KG1 (cell line): ENCODE measurements at places on chromosomes 1 and 21.

DNA sequence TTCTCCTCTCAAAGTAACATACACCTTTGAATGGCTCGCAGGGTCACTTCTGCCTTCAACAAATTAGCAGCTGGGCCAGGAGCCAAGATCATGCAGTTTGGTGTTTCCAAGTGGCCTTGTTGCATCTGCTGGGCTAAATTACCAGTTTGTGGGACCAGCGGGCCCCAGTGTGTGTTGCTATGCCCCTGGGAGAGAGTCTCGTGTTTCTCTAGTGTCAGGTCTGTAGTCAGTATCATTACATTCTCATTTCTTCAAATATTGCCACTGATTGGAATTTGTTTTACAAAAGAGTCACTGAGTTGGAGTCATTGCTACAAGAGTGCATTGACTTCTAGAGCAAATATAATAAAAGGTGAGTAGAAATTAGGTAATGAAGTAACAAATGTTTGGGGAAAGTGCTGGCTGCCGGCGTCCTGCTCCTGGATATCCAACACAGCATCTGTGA lies 35.5 kb downstream of the RHOU start:
- DNase-seq: no peak

DNA sequence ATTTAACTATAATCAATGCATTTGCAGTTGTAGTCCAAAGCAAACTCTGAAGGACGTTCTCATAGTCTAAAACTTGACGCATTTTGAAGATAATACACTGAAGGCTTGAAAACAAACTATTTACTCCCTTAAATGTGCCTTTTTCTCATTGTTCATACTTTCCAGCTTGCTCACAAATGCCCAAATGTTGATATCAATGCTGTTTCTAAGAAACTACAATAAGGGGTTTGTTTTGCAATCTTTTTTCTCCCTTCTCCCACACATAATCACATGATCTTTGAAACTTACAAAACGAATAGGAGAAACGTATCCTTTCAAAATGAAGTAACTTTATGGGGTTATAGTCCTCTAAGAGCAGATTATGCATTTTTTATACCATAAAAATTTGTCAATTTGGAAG lies 508.7 kb downstream of the DPYD start:
- DNase-seq: no peak

- no peak for DNase-seq
Measured at GRCh38 chr1:160157174-160157573, 5.8 kb downstream of the ATP1A4 start.

DNA sequence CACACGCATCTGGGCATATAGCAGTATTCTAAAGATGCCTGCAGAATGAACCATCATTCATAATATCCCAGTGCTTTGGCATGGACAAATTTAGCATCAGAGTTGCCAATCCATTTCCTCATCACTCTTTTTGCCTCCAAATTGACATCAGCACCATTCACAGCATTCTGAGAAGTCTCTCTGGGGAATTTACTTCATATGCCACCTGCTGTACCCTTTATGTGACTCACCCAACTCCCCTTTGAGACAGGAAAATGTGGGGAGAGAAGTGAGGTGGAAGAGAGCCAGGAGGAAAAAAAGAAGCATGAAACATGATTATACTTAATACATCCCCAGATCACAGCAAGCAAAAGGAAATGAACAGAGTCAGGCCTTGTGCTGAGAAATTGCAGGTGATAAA lies 37.4 kb downstream of the RAB3B start:
- DNase-seq: no peak

DNA sequence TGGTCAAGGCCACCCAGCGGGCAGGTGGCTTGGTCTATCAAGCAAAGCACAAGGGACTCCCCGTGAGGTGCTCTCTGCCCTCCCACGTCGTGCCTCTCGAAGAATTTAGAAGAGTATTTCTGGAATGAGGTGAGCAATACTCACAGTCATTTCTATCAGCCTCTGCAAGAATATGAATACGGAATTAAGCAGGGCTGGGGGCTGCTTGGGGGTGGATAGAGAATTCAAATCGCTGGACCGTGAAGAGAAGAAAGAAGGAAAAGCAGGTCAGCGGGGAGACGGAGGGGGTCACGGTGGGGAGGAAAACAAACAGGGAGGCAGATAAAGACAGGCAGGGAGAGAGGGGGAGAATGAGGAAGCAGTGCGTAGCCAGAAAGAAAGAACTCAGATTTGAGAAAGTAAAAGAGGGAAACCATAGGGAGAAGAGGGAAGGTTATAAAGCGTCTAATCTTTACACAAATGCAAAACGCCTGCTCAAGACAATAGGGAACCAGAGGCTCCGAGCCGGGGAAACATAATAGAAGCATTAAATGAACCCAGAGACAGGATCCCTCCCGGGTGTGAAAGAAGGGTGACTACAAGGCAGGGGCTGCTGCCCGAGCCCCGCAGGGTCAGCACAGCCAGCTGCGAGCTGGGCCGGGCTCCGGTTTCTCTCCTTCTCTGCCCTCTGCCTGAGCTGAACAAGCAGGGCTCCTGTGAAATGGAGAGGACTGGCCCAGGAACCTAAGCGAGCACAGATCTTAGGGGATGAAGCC lies 2.1 kb upstream of the EDN2 start:
- no peak for DNase-seq

DNA sequence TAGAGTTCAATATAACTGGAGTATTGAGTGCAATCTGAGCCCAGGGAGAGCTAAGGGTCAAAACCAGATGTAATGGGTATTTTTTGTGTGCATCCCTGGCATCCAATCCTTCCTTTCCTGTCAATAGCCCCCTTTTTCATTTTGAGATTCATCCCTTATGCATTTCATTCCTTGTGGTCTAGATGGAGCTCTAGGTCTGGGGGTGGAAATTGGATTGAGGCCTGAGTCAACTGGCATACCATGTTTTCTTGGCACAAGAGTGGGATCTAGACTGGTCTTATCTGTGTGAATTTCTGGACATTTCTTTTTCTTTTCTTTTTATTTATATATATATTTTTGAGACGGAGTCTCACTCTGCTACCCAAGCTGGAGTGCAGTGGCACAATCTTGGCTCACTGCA lies 67.3 kb upstream of the RAB3GAP2 start:
- DNase-seq: no peak

DNA sequence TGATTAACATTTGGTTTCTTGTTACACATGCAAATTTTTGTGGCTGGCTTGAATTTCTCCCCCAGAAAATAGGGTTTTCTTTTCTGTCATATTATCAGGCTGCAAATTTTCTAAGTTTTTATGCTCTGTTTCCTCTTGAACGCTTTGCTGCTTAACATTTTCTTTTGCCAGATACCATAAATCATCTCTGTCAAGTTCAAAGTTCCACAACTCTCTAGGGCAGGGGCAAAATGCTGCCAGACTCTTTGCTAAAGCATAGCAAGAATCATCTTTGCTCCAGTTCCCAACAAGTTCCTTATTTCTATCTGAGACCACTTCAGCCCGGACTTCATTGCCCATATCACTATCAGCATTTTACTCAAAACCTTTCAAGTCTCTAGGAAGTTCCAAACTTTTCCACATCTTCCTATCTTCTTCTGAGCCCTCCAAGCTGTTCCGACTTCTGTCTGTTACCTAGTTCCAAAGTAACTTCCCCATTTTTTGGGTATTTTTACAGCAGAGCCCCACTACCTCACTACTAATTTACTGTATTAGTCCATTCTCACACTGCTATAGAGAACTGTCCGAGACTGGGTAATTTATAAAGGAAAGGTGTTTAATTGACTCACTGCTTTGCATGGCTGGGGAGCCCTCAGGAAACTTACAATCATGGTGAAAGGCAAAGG lies 486.9 kb upstream of the NCAM2 start:
- DNase-seq: no peak

- no peak for DNase-seq
Measured at GRCh38 chr1:237873487-237874211, 17.1 kb downstream of the ZP4 start.

- DNase-seq: no peak
Measured at GRCh38 chr1:116737855-116738321, 16.3 kb upstream of the CD2 start.

DNA sequence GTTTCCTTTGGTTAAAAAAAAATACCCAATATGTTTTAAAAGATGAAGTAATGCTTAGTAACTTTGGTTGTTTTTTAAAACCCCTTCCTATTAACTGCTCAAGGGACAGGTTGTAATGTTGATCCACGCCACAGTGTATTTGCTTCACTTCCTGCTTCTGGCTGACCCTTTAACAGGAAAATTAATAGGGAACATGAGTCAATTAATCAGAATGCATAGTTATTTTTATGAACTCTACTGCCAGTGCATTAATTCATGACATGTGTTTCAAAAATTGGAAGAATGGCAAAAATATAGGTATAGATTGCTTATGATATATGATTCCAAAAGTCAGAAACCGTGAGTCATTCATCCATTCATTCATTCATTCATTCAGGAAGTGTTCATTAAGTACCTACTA lies 204.8 kb downstream of the SETD4 start:
- DNase-seq: no peak

DNA sequence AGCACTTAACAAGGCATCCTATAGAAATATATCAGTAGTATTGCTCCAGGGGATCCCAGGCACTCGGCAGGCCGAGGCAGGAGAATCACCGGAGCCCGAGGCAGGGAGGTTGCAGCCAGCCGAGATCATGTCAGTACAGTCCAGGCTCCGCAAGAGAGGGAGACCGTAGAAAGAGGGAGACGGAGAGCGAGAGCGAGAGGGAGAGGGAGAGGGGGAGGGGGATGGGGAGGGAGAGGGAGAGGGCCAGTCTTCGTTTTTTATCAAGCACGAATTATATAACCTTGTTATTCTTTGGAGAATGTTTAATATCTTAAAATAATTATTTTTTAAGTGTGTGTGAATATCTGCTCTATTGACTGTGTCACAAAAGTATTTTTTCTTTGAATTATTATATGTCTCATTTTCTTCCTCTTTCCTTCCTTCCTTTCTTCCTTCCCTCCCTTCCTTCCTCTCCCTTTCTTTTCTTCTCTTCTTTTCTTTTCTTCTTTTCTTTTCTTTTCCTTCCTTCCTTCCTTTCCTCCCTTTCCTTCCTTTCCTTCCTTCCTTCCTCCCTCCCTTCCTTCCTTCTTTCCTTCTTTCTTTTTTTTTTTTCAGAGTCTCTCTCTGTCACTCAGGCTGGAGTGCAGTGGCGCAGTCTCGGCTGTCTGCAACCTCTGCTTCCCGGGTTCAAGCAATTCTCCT lies 233.7 kb downstream of the SRGAP2C start:
- DNase-seq: no peak

- no peak for DNase-seq
Measured at GRCh38 chr21:19995253-19995652, 1003.0 kb upstream of the NCAM2 start.

GRCh38 chr1:15412843-15413242 lies 3.2 kb downstream of the EFHD2 start:
- DNase-seq: no peak

DNA sequence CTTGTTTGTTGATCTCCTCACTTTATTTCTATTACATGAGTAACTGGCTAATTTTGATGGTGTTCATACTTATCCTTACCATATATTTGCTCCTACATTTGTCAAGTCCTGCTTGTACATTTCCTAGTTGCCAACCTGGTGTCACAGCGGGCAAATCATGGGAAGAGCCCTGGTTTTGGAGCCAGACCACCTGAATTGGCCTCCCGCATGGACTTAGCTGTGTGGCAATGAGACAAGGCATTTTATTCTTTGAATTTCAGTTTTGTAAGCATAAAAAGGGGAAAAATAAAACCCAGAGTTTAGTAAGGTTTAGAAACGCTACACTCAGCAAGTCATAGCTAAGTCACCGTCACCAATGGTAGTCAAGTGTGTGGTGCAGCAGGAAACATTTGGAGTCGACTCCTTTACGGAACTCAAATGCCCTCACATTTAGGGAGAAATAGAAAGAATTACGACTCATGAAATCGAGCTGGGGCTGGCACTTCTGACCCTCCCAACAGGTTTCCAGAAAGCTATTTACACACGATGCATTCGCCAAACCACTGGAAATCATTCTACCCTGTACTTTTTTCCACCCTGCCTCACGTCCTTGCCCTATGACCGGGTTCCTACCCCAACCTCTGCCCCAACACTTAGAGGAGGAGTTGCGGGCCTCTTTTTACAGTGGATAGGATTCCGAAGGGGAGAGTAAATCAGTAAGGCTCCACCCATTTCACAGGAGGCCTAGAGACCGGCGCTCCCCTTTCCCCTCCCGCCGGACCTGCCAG lies 492 bp upstream of the PGM1 start:
- peak; percentile 42 for DNase-seq

- DNase-seq: no peak
Measured at GRCh38 chr1:183051546-183051945, 28.3 kb downstream of the LAMC1 start.

GRCh38 chr1:187374742-187375141 lies 546.0 kb downstream of the PLA2G4A start:
- DNase-seq: no peak

DNA sequence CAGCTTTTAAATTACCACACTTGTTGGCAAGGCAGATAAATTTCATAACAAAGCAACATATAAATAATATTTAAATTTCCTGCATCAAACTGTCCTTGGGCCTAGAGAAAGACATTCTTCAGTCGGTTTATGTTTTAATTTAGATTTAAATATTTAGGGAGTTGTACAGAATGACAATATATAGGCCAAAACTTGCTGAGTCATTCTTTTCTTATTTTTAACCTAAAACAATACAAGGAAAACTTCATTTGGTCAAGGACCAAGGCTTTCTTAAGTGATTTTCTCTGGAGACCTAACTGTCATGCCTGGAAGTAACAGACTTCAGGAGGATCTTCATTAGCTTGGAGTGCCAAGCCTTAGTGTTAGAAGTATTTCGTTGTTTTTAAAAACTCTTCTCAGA lies 5.6 kb downstream of the MAP10 start:
- no peak for DNase-seq

GRCh38 chr1:19758227-19758830 lies 41.4 kb downstream of the TMCO4 start:
- no peak for DNase-seq

DNA sequence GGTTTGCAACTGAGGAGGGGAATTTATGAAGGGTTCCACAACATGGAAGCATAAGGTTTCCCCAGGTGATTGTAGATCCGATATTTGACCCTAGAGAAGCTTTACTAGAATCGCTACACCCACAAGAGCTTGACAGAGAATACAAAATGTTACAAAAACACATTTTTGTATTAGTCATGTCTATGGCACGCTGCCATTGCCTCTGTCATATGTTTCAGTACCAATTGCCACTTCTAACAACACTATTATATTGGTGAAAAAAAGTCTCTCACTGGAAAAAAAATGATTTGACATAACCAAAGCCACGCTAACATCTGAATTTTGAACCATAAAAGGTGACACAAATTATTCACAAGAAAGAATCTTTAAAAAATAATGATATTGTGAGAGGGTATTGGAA lies 214.5 kb downstream of the KCNT2 start:
- no peak for DNase-seq
